Stimulated activated CD8-positive, alpha-beta memory T cell treated with anti-CD3 and anti-CD28 coated beads, Interleukin-2, amount 100 ng/mL, for 1 hour (primary cell): ENCODE measurements at places on chromosomes 5 and 9.

DNA sequence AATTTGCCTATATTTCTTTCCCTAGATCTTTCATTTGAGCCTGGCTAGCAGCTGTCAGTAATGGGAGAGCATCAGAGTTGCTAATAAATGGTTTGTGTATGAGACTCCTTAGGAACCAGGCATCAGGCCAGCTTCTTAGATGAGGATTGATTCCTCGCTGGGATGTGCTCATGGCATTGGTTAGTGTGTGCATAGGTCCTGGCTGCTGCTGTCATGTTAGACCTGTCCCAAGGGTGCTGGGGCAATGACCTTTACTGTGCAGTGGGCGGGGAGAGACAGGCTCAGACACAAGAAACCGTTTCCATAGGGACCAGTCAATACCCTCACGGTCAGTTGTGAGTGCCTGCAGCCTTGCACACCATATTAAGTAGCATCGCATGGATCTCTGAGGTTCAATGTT lies 112.3 kb upstream of the NR3C1 start:
- DNase-seq = no peak

DNA sequence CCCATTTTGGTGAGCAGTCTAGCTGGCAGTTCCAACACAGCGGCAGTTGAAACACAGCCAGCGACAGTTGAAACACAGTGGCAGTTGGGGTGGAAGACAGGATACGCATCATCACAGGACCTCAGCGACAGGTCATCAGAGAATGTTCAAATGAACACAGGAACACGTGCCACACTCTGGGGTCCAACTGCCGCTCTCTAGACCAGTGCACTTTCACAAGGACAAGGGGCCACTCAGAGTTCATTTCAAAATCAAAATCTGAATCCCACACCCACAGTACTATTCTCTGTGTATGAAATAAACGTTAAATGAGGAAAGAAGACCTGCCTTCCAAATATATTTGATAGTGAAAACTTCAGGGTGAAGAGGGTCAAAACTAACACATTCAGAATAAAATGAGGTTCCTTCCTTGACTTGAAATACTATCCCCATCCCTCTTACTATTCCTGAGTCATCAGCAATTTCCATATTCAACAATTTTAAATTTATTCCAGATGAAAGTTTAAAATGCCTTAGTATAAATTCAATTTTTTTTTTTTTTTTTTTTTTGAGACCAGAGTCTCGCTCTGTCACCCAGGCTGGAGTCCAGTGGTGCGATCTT lies 53.0 kb upstream of the SIMC1 start:
- no peak for DNase-seq

- DNase-seq = no peak
These were observed 4.8 kb downstream of the FOXE1 start for GRCh38 chr9:97857606-97858392.

GRCh38 chr5:67205981-67206380 lies 9.4 kb upstream of the CD180 start:
- no peak for DNase-seq

DNA sequence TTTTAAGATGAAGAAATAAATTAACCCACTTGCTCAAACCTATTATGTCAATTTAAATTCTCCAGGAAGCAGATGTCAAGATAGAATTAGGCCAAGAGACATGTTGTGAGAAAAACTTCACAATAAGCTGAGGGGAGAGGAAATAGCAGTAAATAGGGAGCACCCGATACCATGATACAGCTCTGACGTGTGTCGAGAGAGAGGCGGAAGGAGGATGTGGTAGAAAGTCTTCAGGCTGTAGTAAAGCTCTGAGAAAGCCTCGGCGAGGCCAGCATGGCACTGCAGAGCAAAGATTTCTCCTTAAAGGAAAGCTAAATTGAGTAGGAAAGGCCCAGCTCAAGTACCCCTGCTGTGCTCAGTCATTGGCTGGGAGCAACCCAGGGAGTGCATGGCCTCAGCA lies 6.0 kb upstream of the PUM3 start:
- DNase-seq = no peak

GRCh38 chr5:6633469-6634245 lies 417 bp downstream of the SRD5A1 start:
- no peak for DNase-seq

DNA sequence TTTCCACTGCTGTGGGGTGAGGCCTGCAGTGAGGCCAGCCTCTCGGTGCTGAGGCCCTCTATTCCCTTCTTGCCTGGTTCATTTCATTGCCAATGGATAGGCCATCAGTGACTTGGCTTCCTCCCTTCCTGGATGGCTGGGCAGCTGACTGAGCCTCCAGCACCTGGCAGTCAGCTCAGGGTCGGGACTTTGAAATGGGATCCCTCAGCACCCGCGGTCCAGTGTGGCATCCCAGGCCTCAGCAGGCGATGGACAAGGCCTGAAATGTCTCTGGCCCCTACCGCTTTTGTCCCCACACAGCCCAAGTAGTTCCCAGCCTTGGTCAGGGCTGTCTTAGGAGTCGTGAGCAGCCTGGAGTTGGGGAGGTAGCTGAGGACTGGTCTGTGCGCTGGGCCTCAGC lies 17.2 kb downstream of the NDST1 start:
- no peak for DNase-seq

- no peak for DNase-seq
These were observed 19.4 kb downstream of the CWC27 start for GRCh38 chr5:64788156-64788555.

GRCh38 chr5:125169396-125169795 lies 423.0 kb upstream of the ZNF608 start:
- no peak for DNase-seq

DNA sequence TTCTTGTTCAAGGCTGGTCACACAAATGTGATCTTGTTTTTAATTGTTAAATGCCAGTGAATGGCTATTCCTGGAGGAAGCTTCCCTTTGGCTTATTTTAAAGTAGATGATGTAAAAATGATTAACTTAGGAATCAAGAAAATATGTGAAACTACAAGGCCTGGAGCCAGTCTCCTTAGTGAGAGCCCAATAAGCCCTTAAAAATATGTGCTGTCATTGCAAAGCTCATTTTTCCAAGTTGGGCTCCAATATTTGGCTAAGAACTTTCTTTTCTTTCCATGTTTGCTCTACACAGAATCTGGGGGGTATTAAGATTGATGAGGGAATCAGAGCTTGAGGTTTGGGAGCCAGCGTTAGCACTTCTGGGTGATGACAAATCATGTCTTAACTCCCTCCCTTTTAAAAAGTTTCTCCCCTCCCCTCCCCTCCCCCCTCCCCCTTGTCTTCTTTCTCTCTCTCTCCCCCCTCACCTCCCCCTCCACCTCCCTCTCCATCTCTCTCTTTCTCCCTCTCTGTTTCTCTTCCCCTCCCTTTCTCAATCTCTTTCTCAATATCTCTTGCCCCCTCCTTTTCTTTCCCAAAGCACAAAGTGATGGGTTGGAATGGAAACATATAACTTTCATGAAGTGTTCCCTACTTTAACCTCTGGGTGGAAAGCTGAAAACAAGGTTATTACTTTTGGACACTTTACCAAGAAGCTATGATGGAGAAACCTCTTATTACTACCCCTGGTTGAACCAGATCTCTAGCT lies 86.0 kb downstream of the FBXL7 start:
- DNase-seq = no peak

DNA sequence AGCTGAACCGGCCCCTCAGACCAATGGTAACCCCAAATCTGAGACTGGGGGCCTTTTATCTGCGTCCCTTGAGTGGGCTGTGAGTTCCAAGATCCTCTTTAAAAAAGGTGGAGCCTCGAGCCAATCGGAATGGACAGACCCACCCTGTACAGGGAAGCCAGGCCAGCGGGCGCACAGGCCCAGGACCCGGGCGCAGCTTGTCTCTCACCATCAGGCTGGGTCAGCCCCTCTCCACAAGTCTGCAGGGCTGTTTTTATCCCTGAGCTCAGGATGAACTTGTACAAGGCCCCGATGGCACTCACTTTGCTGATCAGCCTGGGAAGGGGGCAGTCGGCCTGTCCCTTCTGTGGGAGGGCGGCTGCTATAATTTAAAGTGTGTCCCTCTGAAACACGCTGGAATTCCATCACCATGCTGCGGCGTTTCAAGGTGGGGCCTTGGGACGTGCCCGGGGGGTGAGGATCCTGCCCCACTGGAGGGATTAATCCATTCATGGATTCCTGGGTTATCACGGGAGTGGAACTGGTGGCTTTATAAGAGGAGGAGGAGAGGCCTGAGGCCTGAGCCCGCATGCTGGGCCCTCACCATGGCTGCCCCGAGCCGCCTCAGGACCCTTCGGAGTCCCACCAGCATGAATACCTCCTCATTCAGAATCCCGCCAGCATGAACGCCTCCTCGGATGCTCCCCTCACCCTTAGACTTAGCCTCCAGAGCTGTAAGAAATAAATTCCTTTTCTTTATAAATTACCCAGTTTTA lies 14.1 kb downstream of the EXD3 start:
- DNase-seq = no peak

- no peak for DNase-seq
These were observed 7.0 kb downstream of the RCL1 start for GRCh38 chr9:4799775-4800174.

- DNase-seq = no peak
These were observed 92.2 kb downstream of the MRPL36 start for GRCh38 chr5:1707467-1707866.

- no peak for DNase-seq
These were observed 4.1 kb upstream of the NDFIP1 start for GRCh38 chr5:142104491-142104890.

GRCh38 chr9:95936579-95937075 lies 61.1 kb downstream of the ERCC6L2 start:
- DNase-seq = no peak

DNA sequence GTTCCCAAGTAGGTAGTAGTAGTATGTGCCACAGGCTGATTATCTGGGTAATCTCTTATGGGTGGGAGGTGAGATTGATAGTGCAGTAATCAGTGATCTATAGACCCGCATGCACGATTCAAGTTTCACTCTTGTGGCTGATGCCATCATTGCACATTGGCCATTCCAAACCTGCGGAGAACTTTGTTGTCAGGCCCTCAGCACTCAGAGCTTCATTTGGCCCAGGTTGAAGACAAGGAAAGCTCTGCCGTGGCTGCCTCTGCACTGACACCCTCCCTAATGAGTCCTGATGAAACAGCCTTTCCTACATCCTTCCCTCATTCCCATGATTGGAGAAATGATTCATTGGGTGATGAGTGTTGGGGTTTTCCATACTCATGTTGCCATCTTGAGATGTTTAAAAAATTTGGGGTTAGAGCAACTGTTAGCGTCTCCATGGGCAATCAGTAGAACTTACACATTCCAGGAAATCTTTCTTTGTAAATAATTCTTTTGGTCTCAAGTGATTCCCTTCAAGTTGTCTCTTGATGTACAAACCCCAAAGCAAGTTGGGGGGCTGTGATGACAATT lies 22.9 kb downstream of the PROP1 start:
- no peak for DNase-seq

DNA sequence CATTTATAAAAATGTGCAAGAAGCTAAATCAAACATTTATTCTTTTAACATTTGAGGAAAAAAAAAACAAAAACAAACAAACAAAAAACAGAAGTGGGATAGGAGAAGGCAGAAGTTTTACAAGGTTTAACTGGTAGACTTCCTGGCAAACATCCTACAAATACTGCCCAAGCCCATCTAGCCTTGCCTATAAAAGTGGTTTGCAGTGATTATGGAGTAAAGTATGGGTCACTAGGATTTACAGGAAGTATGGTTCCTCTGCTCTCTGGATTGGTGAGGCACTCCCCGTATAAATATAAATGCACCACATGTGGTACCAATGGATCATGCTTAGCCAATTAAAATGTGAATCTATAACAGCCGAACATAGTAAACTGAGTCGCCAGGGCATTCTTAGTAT lies 291.9 kb downstream of the EDIL3 start:
- no peak for DNase-seq

- no peak for DNase-seq
These were observed 21.0 kb downstream of the RUSC2 start for GRCh38 chr9:35510754-35511428.

DNA sequence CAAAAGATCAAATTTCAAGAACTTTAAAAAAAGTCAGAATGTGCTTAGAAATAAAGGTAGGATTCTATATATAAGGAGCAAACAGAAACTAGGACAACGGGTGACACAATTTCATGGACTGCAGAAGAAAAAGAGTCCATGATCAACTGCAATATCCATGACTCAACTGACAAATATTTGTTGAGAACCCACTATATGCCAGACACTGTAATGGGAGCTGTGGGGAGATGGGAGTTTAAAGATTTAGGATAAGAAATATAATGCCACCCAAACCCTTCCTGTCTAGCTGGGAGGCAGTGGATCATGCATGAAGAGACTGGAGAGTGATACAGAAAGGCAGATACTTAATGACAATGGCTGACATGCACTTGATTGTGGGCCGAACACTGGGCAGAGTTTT lies 27.6 kb upstream of the CCDC112 start:
- DNase-seq = no peak

DNA sequence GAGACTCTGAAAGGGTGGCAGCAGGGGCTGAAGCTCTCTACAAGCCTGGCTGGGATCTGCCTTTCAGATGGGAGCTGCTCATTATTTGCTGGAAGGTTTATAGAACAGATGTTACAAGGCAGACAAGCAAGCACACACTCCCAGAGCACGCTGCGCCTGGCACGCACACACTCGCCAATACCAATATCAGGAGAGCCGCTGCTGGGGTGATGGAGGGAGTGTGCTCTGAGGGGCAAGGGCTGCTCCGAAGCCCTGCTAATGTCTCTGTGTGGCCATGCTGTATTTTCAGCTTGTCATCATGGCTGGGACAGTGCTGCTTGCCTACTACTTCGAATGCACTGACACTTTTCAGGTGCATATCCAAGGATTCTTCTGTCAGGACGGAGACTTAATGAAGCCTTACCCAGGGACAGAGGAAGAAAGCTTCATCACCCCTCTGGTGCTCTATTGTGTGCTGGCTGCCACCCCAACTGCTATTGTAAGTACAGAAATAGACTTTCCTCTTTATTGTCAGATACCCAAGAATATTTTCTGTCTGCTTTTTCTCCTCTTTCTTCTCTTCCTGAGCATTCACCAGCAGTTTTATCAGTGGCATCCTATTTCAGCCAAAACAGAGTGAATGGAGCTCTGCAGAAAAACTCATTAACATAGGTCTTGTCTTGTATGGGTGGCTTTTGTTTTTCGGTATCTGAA lies 115.1 kb downstream of the BAAT start:
- no peak for DNase-seq

- DNase-seq = no peak
These were observed 1666.9 kb upstream of the WWC1 start for GRCh38 chr5:166624573-166624972.

DNA sequence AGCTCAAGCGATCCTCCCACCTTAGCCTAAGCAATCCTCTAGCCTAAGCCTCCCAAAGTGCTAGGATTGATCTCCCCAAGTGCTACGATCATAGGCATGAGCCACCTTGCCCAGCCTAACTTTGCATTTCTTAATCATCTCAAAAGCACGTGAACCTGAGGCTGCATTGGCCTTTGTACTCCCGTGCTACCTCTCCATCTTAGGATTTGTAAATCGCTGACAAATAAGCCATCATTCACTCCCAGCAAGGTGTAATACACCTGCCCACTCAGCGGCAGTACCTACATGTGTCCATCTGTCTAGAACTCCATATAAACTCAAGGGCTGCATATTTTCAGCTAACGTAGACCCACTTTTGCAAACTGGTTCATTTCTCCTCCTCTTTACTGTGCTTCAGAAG lies 2.8 kb downstream of the ANKH start:
- DNase-seq = no peak

GRCh38 chr9:3931996-3932906 lies 367.6 kb downstream of the GLIS3 start:
- no peak for DNase-seq
